SK-MEL-5 (cell line): ENCODE measurements at places on chromosomes 7 and 10. TPM values are rescaled to one million over a fixed set of nuclear protein-coding genes. Genes with fewer than 3 reads are reported as not detected.

DNA sequence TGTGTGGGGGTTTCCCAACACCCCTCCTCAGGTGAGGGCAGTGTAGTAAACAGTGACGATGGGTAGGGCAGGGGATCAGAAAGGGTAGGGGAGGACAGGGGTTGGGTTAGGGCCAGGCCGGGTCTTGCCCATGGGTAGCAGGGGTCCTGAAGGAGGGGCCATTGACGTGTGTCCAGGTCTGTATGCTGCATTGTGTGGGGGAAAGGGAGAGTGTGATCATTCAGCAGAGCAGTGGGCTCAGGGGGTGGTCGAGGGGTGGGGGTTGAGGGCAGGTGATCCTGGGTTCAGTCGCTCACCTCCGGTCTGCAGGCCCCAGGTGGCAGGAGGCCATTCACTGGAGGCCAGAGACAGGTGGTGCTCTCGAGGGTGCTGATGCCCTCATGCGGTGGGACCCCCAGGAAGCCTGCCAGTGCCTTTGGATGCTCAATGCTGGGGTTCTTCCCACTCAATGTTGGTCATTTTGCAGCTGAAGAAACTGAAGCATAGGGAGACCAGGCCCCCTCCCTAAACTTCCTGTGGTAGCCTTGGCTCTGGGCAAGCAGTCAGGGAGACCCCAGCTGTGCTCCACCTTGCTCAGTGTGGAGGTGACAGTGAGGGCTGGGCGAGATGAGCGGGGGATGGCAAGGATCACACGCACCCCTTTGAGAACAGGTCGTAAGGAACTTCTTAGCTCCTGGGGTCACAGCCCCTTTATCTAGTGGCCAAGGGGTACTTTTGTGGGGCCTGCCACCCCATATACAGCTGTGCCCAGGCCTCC lies 48.8 kb upstream of the CAMK2B start:
- DNase-seq, result no peak

- no peak for DNase-seq
These were observed 154.0 kb upstream of the C7orf33 start for GRCh38 chr7:148436571-148436970.

The RBM20 gene
- 1.0 and 1.2 TPM in 2 replicates for total RNA-seq

DNA sequence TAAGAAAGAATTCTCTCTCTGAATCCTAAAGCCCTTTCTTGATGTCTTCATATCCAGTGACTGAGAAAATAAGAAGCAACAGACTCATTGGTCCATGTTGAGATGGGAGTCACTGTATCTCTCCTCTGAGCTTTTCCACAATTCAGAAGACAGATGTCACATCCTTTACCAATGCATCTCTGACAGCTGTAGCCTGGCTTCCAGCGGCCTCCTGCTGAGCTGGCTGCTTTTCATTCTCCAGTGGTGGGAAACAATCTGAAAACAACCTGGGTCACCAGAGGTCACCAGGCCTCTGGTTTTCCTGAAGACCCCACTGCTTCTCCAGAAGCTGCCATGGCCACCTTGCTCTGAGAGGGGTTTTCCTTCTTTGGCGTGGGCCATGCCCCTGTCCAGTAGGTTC lies 18.3 kb upstream of the RPA3 start:
- DNase-seq, result no peak

- peak; percentile 43 for DNase-seq
These were observed 26.0 kb downstream of the ADD3 start for GRCh38 chr10:110033701-110034235.

The PTPRZ1 gene
- total RNA-seq, result 36.8 and 39.0 TPM in 2 replicates

DNA sequence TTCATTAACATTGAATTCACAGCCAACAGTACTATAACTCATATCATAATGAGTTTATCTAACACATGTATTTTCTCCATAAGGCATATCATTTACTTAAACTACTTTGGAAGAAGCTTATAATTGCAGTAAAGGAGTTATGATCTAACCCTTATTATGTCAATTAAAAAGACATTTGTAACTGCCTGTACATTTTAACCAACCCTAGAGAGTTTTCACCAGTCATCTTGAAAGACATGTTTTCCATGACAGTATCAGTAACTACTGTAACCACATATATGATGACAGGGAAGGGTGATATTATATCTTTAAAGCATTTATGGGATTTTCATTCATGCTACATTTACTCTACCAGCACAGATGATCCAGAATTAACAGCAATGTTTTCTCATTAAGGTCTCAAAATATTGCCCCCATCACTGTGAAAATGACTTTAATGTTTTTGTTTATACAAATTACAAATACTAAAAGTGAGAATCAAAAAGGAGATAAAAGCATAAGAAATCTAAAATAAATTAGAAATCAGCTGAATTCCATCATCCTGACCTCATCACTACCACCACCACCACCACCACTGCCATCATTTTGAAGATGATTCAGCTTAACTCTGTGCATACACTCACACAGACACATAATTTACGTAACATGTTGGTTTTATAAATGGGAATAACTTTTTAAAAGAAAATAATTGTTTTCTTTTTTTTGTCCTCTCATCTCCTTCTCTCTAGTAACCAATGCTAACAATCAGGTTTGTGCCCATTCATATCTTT lies 53.6 kb downstream of the MKLN1 start:
- DNase-seq, result no peak

The SAP25 gene
- total RNA-seq, result 0.21 and 0.48 TPM in 2 replicates

The CDH23 gene
- total RNA-seq, result 0.29 TPM in 1 of 2 replicates, not detected in the other

- peak; percentile 59 for DNase-seq
These were observed 193.7 kb downstream of the RNLS start for GRCh38 chr10:88389456-88389855.

DNA sequence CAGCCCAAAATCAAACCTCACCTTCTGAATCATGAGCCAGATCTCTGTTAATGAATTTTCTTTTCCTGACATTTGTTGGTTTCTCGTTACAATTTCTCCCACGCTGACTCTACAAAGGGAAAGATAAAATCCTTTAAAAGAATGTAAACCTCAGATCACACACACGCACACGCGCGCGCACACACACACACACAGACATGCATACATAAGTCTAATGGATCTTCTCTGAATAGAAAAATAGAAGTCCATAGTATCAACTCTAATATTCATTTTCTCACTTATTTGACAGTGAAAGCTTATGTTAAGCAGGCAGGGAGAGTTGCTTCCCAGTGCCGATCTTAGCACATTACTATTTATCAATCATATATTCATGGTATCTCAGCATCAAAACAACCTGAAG lies 1.4 kb downstream of the ETV1 start:
- DNase-seq, result peak; percentile 46

DNA sequence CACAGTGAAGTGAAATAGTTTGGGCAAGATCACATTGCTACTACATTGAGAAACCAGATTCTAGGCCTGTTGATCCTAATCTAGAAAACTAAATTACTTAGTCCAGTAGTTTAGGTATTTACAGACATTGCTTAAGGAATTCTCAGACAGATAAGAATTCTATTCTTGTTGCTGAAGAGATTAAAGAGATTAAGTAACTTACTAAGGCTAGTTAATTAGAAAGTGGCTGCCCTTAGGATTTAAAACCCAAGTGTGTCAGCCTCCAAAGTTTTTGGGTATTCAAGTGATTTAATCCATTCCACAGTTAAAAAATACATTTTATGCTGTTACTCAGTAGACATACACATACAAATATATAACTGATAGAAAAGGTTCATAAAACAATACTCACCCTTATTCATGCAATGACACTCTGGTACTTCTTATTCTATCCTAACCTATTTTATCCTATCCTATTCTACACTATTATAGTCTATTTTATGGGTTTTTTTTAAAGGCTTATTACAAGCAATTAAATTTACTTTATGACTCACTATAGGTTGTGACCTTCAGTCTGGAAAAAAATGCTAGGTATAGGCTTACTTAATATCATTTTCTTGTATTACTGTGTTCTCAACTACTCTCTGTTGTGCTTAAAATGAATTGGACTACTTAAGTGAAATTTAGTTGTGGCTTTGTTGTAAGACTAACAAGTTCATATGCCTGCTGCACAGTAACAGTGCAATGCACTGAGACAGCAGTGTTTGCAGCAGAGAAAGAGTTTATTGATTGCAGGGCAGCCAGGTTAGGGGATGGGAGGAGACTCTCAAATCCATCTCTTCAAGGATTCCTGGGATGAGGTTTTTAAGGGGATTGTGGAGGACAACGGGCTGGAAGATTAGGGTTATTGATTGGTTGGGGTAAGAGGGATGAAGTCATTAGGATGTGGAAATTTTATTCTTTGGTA lies 10.7 kb downstream of the SPAM1 start:
- DNase-seq, result no peak

DNA sequence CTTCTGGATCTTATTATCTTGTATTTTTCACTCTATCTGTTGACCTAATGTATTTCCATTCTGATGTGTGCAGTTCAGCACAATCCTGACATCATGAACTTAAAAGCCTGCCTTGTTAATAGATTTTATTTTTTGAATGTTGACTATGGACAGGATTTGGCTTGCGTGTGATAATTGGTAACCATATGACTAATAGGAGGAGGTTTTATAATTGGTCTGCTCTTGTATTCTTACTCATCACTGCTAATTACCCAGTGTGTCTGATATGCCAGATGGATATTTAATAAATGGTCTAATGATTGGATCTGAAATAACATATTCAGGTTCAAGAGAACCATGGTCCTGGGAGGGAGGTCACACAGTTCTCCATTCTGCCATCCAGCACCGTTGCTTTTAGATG lies 45.9 kb downstream of the MTURN start:
- DNase-seq, result no peak

DNA sequence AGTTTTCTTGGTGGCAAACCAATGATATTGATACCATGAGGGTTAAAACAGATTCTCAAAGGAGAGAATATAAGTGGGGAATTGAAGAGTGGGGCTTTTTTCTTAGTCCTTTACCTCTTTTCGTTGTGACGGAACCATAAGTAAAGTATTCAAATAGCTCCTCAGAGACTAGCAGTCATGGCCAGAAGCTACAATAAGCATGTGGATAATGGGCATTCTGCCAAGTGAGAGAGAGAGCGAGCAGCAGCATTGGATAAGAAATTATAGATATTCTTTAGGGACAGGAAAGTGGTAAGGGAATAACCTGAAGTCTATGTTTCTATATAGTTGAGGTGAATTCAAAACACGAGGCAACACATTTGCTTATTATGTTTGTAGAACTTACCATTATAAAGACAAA lies 235.1 kb downstream of the SEMA3E start:
- peak; percentile 67 for DNase-seq

GRCh38 chr7:118148930-118149329 lies 35.0 kb upstream of the LSM8 start:
- no peak for DNase-seq

DNA sequence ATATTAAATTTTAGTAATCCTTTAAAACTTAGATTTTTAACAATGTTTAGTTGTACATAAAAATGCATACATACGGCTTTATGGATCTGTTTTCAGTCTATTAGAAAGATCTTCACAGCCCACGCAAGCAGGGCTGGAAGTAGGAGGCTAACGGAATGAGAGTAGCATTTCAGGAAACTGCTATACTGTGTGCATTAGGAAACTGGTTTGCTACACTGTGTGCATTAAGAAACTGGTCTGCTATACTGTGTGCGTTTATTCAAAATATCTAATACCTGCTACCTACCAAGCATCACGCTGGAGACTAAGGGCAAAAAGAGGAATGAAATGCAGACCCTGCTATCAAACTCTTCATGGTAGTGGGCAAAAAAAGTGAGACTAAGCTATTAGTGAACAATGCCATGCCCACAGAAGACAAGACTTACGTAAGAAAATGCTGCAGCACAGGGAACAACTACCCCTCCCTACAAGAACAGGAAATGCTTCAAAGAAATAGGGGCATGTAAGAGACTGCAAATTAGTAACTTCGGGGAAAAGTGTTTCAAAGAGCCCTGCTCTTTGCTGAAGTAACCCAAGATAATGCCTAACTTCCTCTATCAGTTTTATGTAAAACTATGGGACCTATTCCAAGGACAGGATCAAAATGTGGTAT lies 11.3 kb downstream of the RAB11FIP2 start:
- DNase-seq, result no peak

DNA sequence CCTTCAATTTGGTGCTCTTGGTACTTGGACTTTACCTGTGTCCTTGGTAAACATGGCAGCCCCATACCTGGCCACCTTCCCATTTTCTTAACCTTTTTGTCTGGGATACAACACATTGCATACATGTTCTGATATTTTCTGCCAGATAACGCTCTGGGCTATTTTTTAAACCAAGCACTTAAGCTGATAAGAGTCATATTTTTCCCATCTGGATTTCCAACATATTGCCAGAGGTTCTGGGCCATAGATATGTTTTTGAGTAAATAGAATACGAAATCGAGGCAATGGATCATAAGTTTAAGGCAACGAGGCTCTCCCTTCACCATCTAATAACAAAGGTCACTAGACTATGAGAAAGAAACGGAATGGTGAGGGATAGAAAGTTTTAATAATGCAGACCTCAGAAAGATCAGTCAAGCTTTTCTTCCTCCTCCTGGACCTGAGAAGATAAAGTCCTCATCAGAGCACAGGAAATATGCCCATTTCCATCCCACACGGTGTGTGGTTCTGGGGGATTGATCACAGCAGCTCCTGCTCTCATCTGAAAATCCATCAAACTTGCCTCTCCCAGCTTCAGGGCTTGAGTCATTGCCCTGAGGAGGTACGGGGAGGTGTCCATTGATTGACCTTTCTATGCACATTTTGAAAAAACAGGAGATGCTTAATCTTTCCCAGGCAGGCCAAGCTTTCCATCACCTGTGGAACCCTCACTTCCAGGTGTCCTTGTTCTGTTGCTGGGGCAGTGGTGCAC lies 257.2 kb downstream of the GFRA1 start:
- DNase-seq, result no peak
